ENCODE measurements at places on chromosomes 2 and 18.

DNA sequence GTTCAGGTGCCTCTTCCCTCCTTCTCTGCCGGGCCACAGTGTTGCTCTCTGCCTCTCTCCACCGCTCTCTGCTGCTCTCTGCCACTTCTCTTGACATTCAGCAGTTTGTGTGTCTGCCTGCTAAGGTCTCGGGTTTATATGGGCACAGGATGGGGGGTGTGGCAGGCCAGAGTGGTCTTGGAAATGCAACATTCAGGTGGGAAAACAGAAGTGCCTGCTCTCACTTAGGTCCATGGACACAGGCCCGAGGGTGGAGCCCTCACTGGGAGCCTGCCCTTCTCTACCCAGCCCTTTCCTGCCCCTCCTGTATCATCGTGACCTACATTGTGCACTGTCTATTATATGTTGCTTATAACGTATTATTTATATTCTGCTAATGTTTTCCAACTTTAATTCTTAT is 120.8 kb upstream of the TMEM18 start:
- no peak for DNase-seq

DNA sequence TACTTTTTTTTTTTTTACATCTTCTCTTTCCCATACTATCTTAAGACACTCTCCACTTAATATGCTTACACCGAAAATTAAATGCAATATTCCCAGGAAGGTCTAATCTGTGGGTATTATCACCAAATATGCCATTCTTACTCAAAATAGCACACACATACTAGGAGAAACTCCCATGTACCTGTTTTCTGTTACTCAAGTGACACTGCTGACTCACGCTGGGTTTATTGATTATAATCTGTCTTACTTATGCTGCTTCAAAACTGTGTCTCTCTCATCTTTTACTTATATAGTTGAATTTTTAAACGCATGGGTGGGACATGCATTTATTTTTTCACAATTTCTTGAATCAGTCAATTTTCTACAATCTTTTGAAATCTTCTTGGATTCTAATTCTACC is 29.9 kb downstream of the MRPL19 start:
- no peak for DNase-seq

- DNase-seq: no peak
Measured at GRCh38 chr2:136796339-136796738, 31.0 kb downstream of the THSD7B start.

- peak; percentile 25 for DNase-seq
Measured at GRCh38 chr2:231245249-231246094, 47.0 kb downstream of the ARMC9 start.

DNA sequence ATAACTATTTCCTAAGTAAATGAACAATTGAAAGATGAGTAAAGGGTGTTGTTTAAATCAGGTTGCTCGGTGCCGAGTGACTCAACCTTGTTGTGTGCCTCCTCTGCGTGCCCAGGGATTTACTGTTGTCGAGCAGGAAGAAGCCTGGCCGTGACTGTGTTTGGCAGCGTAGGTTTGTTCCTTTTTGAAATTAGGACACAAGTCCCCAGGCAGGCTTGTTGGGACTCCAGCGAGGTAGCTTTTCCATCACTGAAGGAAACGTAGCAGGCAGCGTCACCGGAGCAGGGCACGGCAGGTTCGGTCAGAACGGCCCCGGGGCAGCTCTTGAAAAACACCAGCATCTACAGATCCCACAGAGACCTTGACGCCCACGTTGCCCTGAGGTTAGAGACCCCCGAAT is 48.6 kb downstream of the TMEM18 start:
- DNase-seq: no peak

DNA sequence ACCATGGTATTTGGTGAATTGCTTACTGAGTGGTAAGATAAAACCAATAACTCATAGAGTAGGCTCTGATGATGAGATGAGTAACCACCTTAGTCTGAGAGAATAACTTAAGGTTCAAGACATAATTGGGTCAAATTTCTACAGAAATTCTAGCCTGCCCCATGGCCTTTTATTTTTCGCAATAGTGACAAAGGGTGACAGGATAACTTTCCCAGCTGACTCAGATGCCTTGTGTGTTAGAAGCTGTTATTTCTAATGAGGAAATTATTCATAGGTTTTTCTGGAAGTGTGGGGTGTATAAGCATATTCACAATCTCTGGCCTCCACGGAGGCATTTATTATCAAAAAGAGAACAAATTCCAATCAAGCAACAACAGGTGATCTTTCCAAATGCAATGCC is 159.0 kb downstream of the NUP35 start:
- no peak for DNase-seq

- no peak for DNase-seq
Measured at GRCh38 chr2:147373800-147374422, 470.9 kb upstream of the ACVR2A start.

GRCh38 chr2:128306081-128306930 is 12.4 kb downstream of the HS6ST1 start:
- DNase-seq: no peak

- no peak for DNase-seq
Measured at GRCh38 chr18:9483526-9483925, 8.2 kb downstream of the RALBP1 start.

- peak; percentile 48 for DNase-seq
Measured at GRCh38 chr2:63424329-63425078, 163.8 kb downstream of the WDPCP start.

DNA sequence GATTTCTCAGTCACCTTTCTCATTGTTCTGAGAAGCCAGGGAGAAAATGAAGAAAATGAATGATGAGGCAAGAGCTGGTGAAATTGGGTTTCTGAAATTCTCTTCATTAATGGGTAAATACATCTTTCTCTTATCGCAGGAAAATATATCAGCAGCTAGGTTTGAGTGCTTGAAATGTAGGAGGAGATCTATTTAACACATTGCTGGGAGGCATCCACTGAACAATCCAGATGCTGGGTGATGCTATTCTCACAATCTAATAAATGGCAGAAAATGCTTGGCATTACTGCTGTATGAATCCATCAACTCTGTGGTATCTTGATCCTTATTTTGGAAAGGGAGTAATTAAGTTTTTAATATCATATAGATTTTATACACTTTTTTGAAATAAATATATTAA is 199.6 kb upstream of the LRP1B start:
- no peak for DNase-seq

DNA sequence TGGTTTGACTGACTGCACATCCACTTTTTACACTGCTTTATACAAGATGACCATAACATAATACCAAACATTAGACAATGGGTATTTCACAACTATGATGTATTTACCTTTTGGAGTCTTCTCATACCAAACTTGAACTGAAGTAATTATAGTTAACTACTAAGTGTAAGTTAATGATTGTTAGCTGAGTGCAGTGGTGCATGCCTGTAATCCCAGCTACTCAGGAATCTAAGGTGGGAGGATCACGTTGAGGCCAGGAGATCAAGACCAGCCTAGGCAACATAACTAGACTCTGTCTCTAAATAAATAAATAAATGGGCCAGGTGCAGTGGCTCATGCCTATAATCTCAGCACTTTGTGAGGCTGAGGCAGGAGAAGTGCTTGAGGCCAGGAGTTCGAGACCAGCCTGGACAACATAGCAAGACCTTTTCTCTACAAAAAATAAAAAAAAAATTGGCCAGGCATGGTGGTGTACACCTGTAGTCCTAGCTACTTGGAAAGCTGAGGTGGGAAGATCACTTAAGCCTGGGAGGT is 44.9 kb upstream of the ORC2 start:
- DNase-seq: no peak

DNA sequence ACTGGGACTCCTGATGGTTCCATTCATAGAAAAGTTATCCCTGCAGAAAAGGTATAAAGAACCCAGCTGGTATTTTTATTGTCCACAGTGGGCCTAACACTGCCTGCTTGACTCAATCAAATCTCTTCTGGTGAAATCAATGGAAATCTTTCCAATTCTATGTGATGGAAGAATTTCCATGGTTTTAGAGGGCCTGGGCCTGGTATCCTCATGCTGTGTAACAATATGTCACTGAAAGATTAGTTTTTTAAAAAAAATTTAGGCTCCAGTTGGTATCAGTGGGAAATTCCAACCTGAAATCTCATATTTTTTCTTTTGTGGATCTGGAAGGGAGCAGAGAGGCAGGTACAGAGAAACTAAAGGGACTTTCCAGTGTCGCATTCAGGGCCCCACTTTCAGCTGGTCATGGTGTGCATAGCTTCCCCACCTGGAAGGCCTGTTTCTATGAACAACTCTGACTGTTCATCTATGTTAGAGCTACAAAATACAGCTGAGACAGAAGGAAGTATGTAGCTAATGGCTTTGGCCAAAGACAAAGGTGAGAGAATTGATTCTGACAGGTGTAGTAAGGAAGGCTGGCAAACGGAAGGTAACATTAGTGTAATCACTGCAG is 20.9 kb downstream of the NEB start:
- no peak for DNase-seq

- no peak for DNase-seq
Measured at GRCh38 chr2:43292851-43293743, 66.7 kb upstream of the ZFP36L2 start.

GRCh38 chr2:46202987-46203386 is 94.2 kb upstream of the EPAS1 start:
- no peak for DNase-seq

- DNase-seq: no peak
Measured at GRCh38 chr2:42924418-42924886, 132.1 kb upstream of the HAAO start.

- no peak for DNase-seq
Measured at GRCh38 chr18:31261792-31262582, 56.0 kb upstream of the DSG1 start.

Measured in CD4-positive, alpha-beta T cell treated with Interleukin-10 for 1 hour (primary cell).